ENCODE measurements at places on chromosomes 2 and 18. TPM values are rescaled to one million over a fixed set of nuclear protein-coding genes. Genes with fewer than 3 reads are reported as not detected.

DNA sequence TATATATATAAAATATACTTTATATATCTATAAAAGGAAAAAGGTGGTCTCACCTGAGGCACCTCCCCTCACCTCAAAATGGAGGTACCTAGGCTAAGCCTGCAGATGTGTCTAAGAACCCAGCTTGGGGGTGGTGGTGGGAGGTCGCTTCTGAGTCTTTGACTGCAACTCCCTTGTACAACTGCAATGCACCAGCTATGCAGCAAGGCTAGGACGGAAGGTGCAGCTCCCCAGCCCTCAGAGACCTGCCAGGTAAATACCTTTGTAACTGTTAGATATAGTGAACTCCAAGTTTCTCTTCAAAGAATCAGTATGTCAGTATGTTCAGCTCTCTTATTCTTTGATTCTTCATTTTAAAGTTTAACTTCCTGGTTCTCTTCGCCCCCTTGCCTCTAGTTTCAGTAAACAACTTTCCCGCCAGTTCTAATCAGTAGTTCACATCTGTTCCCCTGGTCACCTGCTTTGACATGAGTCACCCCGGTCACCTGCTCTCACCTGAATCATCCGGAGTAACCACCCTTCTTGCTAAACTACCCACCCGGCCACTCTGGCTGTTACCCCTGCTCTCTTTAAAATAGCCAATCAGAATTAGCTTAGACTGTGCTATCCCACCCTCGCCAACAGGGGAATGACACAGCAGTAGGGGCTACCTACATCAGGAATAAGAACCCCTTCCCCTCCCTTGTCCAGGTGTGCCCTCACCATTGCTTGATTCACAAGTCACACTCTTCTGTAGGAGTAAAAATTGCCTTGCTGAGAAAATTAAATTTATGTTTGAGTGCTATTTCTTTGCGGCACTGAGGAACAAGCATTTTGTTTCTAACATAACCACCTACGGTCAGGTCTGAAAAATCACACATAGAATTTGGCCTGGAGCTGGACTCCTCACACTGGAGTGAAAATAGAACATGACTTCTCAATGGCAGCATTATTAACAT lies 24.7 kb upstream of the IMPA2 start:
- H3K36me3 ChIP-seq = peaks cover 6% of the 10 kb centered on the region
- H3K27ac ChIP-seq = no peak overlapping the region
- no peak for DNase-seq
- H3K4me1 ChIP-seq = peaks cover 7% of the 10 kb centered on the region
- peaks cover 3% of the 10 kb centered on the region for H3K27me3 ChIP-seq

GRCh38 chr18:13612196-13612997 lies 114.0 kb downstream of the FAM210A start:
- H3K4me3 ChIP-seq = peak overlapping the region; percentile 84
- DNase-seq = peak; percentile 82
- H3K4me1 ChIP-seq = peaks cover 85% of the 10 kb centered on the region
- peak overlapping the region; percentile 97 for H3K27ac ChIP-seq
- H3K36me3 ChIP-seq = peaks cover 15% of the 10 kb centered on the region
- no peaks in the 10 kb centered on the region for H3K27me3 ChIP-seq

GRCh38 chr2:61268249-61268648 lies 106.3 kb downstream of the C2orf74 start:
- no peak overlapping the region for H3K4me3 ChIP-seq
- no peaks in the 10 kb centered on the region for H3K27me3 ChIP-seq
- peaks cover 29% of the 10 kb centered on the region for H3K36me3 ChIP-seq
- no peak for DNase-seq
- H3K27ac ChIP-seq = no peak overlapping the region

- H3K36me3 ChIP-seq = no peaks in the 10 kb centered on the region
- no peak overlapping the region for H3K4me3 ChIP-seq
- peaks cover 16% of the 10 kb centered on the region for H3K4me1 ChIP-seq
- no peaks in the 10 kb centered on the region for H3K27me3 ChIP-seq
- no peak overlapping the region for H3K27ac ChIP-seq
Observed at GRCh38 chr2:105570757-105571156, 171.9 kb upstream of the FHL2 start.

DNA sequence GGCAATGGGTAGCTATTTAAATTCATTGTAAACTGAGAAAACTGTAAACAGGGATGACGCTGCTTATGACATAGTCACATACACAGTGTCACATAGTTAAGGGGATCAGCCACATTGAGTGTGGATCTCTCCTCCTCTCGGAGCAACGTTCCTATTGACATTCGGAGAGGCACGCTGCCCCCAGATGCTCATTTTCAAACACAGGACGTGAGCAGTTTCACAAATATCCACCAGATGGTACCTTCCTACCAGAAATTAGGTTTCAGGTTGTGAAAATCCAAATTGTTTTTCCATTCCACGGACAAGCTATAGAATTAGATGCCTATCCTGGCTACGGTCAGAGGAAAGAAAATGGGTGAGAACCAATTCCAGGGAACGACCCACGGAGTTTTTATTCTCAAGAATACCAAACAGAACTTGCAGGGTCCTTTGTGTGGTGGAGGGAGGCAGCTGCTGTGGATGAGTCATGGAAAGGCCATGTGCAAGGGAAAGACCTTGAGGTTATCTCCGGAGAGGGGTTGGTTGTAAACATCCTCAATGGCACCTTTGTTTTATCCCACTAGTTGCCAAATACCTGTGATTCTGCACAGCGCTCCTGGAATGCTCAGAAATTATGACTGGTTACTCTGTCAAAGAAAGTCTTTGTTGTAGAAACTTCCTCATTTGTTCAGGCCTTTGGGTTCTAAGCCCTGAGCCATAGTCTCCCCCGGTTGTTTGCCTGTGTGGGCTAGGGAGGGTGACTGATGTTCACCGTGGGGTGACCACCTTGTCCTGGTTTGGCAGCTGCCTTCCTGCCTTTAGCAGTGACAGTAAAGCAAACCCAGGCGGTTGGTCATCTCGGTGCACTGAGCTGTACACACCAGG lies 88.0 kb downstream of the ACTR3 start:
- H3K4me1 ChIP-seq = peaks cover 12% of the 10 kb centered on the region
- peaks cover 15% of the 10 kb centered on the region for H3K36me3 ChIP-seq
- peak overlapping the region; percentile 34 for H3K27ac ChIP-seq
- no peaks in the 10 kb centered on the region for H3K27me3 ChIP-seq

- H3K27me3 ChIP-seq = no peaks in the 10 kb centered on the region
- no peaks in the 10 kb centered on the region for H3K4me1 ChIP-seq
- H3K4me3 ChIP-seq = no peak overlapping the region
- no peak for DNase-seq
Observed at GRCh38 chr2:34892766-34893165, 1293.7 kb upstream of the FAM98A start.

DNA sequence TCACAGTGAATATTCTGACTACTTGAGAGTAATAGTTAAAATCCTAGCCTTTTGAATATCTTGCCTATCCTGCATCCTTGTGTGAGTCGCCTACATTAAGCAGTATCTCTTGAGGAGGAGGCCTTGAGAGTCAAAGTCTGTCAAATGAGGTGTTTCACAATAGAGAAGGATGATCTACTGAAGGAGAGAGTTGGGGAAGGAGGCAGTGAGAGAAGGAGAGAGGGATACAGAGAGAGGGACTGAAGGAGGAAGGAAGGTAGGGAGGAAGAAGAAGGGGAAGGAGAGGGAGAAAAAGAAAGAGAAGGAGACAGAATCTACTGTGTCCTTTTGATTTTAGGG lies 123.6 kb upstream of the CYP26B1 start:
- DNase-seq = no peak
- peaks cover 3% of the 10 kb centered on the region for H3K36me3 ChIP-seq
- H3K27ac ChIP-seq = no peak overlapping the region
- no peak overlapping the region for H3K4me3 ChIP-seq
- H3K4me1 ChIP-seq = no peaks in the 10 kb centered on the region
- H3K27me3 ChIP-seq = no peaks in the 10 kb centered on the region

DNA sequence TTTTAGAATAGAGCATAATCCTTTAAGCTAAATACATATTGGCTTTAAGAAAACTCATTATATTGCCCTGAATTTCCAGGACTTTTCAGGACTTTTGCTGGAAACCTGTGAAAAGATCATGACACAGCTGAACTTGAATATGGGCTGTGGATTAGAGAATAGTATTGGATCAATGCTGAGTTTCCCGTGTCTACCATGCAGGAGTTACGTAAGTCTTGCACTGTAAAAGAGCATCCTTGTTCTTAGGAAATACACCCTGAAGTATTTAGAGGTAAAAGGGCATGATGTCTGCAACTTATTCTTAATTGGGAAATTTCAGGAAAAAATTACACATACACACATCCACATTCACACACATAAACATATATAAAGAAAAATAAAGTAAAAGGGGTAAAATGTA lies 82.1 kb downstream of the ZFP36L2 start:
- DNase-seq = no peak
- no peak overlapping the region for H3K4me3 ChIP-seq
- no peak overlapping the region for H3K27ac ChIP-seq
- peaks cover 64% of the 10 kb centered on the region for H3K4me1 ChIP-seq
- H3K36me3 ChIP-seq = peaks cover 10% of the 10 kb centered on the region
- H3K27me3 ChIP-seq = no peaks in the 10 kb centered on the region

DNA sequence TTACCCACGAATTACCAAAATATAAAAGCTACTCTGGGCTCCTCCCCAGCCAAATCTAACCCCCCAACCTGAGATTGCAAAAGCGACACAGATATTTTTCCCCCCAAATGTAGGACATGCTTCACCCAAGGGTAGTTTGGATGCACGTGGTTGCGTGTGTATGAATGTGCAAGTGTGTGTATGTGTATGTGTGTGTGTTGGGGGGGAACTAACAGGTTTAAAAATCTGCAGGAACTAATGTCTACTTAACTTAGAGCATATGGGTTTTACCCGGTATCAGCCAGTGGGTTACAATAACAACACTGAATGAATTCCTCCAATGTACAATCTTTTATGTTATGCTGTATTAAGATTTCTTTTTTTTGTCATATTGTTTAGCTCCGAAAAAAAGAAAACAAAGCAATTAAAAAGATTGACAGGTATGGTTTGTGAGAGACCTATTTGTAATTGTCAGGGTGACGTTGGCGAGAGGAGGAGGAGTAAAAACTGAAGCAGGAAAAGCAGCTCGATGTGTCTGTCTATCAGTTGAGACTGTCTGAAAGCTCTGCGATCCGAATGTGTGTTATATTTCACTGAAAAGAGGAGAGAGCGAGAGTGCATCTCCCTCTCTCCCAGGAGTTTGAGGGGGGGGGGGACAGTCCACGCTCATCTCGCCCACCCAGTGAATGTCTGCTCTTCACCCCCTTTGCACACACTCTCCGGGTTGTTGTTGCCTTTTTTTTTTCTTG lies at the start of gene TSHZ1:
Gene TSHZ1 (plus strand): TSS at position 524 of the 728 bp plus-strand sequence. CDS start 1,080 bp downstream, outside the sequence.
- peak; percentile 52 for DNase-seq
- H3K27ac ChIP-seq = peak within 1 kb of the TSS; percentile 94
- H3K4me1 ChIP-seq = peaks cover 59% of the 10 kb centered on the region

- no peak for DNase-seq
- no peak overlapping the region for H3K4me3 ChIP-seq
- H3K4me1 ChIP-seq = no peaks in the 10 kb centered on the region
- H3K36me3 ChIP-seq = no peaks in the 10 kb centered on the region
Observed at GRCh38 chr2:207039225-207039624, 99.9 kb downstream of the CPO start.

- peak overlapping the region; percentile 98 for H3K27ac ChIP-seq
- peak overlapping the region; percentile 63 for H3K4me3 ChIP-seq
- H3K4me1 ChIP-seq = peaks cover 85% of the 10 kb centered on the region
- H3K36me3 ChIP-seq = peaks cover 41% of the 10 kb centered on the region
- peak; percentile 50 for DNase-seq
- no peaks in the 10 kb centered on the region for H3K27me3 ChIP-seq
Observed at GRCh38 chr2:54597153-54597848, 126.2 kb upstream of the EML6 start.

GRCh38 chr18:59768409-59768808 lies 71.2 kb upstream of the CCBE1 start:
- peaks cover 20% of the 10 kb centered on the region for H3K27me3 ChIP-seq
- H3K4me1 ChIP-seq = no peaks in the 10 kb centered on the region
- no peak overlapping the region for H3K4me3 ChIP-seq
- no peak for DNase-seq
- no peaks in the 10 kb centered on the region for H3K36me3 ChIP-seq
- no peak overlapping the region for H3K27ac ChIP-seq

GRCh38 chr2:54836477-54836876 lies 113.0 kb downstream of the EML6 start:
- no peak overlapping the region for H3K27ac ChIP-seq
- H3K4me3 ChIP-seq = no peak overlapping the region
- H3K4me1 ChIP-seq = no peaks in the 10 kb centered on the region
- H3K27me3 ChIP-seq = no peaks in the 10 kb centered on the region
- no peak for DNase-seq

DNA sequence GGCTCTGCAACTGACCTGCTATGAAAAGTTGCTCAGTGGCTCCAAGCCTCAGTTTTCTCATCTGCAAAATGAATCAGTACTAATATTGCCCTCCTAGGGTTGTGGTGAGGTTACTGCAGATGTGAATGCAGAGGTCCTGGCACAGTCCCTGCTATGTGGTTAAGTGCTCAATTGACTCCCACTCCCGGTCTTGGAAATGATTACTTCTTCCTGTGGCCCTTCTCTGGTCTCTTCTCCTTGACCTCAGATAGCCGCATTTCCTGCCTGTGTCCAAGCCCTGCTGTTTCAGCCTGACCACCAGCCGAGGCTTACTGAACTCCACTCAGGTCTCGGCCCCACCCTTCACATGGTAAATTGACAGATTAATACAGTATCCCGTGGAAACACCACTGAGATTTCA lies 26.3 kb downstream of the CNGA3 start:
- no peaks in the 10 kb centered on the region for H3K4me1 ChIP-seq
- no peak for DNase-seq

- peaks cover 70% of the 10 kb centered on the region for H3K4me1 ChIP-seq
- no peak overlapping the region for H3K4me3 ChIP-seq
- peaks cover 15% of the 10 kb centered on the region for H3K36me3 ChIP-seq
- DNase-seq = no peak
- no peaks in the 10 kb centered on the region for H3K27me3 ChIP-seq
- no peak overlapping the region for H3K27ac ChIP-seq
Observed at GRCh38 chr2:101821828-101822458, 124.4 kb downstream of the MAP4K4 start.

- no peak overlapping the region for H3K27ac ChIP-seq
- no peak overlapping the region for H3K4me3 ChIP-seq
- DNase-seq = no peak
- H3K36me3 ChIP-seq = no peaks in the 10 kb centered on the region
- H3K4me1 ChIP-seq = no peaks in the 10 kb centered on the region
Observed at GRCh38 chr2:214126135-214126534, 284.7 kb upstream of the VWC2L start.

GRCh38 chr2:36013064-36013463 lies 342.5 kb upstream of the CRIM1 start:
- H3K27ac ChIP-seq = no peak overlapping the region
- DNase-seq = no peak
- H3K4me3 ChIP-seq = no peak overlapping the region
- no peaks in the 10 kb centered on the region for H3K36me3 ChIP-seq
- H3K27me3 ChIP-seq = no peaks in the 10 kb centered on the region

- no peak for DNase-seq
- peaks cover 5% of the 10 kb centered on the region for H3K36me3 ChIP-seq
- peaks cover 21% of the 10 kb centered on the region for H3K4me1 ChIP-seq
- no peak overlapping the region for H3K27ac ChIP-seq
- no peak overlapping the region for H3K4me3 ChIP-seq
- H3K27me3 ChIP-seq = no peaks in the 10 kb centered on the region
Observed at GRCh38 chr2:203822240-203822639, 45.3 kb upstream of the CTLA4 start.

GRCh38 chr2:97763176-97763845 lies 49.9 kb downstream of the ZAP70 start:
- H3K27me3 ChIP-seq = no peaks in the 10 kb centered on the region
- no peak overlapping the region for H3K27ac ChIP-seq
- H3K36me3 ChIP-seq = peaks cover 23% of the 10 kb centered on the region
- no peak for DNase-seq
- peaks cover 34% of the 10 kb centered on the region for H3K4me1 ChIP-seq

The PPP1R1C gene
- total RNA-seq = not detected

The DLX2 gene
- not detected for total RNA-seq

The NAT8 gene
- total RNA-seq = not detected

The REG3A gene
- not detected for total RNA-seq

The DLX1 gene
- total RNA-seq = 0.10 TPM

The GPR39 gene
- total RNA-seq = not detected

The MAPK4 gene
- not detected for total RNA-seq

The PMAIP1 gene
- total RNA-seq = 83.4 TPM

Data from activated naive CD8-positive, alpha-beta T cell treated with anti-CD3 and anti-CD28 coated beads for 36 hours (primary cell).